ENCODE measurements at places on chromosomes 1 and 21.

- no peak for DNase-seq
Measured at GRCh38 chr1:164953815-164954214, 394.8 kb downstream of the PBX1 start.

- no peak for DNase-seq
Measured at GRCh38 chr1:108208724-108209446, 8.7 kb upstream of the SLC25A24 start.

DNA sequence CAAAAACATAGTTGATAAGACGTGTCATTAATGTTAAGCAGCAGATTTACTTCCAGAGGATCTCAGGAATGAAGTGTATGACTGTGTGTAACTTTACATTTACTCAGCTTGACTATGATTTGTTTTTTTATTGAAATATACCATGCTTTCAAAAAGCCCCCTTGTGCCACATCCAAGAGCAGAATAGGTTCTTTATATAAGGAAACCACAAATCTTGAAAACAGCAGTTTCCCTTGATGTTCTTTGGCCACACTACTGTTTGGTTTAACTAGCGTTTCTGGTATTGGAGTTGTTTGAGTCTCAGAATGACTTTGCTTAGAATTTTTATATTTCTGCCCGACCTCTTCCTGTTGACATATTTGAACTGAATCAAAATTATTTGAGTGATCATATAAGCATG is 25.0 kb downstream of the LRRC8C start:
- no peak for DNase-seq

DNA sequence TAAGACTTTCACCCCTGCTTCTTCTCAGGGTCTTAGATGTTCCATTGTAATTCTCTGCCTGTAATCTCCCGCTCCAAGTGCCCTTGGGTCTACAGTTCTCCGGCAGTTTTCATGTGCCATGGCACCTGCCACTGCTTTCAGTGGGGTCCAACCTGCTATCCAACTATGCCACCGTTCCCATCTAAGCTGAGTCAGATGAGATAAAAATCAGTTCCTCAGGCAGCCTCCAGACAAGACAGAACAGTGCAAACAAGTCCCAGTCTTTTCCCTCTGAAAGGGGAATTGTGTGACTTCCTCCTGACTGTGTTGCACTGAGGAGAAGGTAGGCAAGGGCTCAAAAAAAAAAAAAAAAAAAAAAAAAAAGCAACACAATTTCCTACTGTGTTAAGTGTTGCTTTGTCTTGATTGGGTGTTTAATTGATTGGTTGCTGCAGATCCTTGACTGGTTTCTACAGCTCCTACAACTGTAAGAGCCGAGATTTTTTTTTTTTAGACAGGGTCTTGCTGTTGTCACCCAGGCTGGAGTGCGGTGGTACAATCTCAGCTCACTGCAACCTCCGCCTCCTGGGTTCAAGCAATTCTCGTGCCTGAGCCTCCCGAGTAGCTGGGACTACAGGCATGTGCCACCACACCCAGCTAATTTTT is 50.7 kb downstream of the EBNA1BP2 start:
- no peak for DNase-seq

- no peak for DNase-seq
Measured at GRCh38 chr1:166933633-166934032, 41.7 kb downstream of the ILDR2 start.

GRCh38 chr21:36552434-36552785 is 72.5 kb upstream of the CLDN14 start:
- DNase-seq: no peak

DNA sequence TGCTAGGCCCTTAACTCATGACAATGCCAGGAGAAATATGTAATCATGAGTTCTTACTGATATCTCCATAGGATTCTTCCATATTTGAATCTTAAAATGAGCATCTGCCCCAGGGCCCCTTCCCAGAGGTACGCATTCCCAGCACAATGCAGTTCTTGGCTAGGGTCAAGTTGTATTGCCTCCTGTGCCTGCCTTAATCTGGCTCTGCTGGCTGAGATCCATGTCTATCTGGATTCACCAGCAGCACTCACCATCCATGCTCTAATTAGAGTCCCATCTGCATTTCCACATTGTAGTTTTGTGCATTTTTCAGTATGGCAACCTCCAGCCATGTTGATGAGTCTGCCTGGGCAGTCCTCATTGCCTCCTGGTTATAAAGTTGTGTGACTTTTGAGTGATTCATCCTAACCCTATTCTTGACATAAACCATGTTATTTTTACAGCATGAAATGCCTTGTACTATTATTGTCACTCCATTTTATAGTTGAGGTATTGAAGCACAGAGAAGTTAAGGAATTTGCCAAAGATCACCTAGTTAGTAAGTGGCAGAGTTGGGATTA is 55.9 kb downstream of the CAMSAP2 start:
- DNase-seq: no peak

DNA sequence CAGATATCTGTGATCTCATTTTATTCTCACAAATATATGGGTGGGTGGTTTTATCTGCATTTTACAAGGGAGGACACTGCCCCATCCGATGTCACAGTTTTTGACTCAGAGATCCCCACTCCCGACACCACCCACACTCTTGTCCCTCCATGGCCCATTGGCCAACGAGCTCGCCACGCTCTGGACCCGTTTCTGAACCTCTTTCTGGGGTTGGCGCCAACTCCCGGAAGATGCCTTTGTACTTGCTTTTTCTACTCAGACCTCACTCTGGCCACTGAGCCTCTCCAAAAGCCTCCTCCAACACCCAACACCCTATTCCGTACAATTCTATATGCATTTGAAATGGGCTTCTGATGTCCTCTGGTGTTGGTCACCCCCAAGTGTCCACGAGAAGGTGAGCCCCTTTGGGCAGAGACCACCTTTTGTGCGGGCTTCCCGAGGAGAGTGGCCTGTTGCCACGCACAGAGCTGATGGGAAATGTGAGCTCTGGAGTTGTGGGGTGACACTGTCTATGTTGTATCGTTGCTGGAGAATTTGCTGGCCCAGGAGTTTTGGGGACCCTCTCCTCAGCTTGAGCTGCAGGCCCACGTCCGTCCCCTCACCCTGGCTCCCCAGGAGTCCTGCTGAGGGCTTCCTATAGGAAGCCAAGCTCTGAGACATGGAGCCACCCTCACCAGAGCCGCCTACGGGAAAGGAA is 366.9 kb upstream of the VAMP3 start:
- no peak for DNase-seq

- peak; percentile 61 for DNase-seq
Measured at GRCh38 chr1:88180449-88181108, 503.5 kb upstream of the PKN2 start.

GRCh38 chr1:247962911-247963588 is 2.0 kb upstream of the OR2AK2 start:
- no peak for DNase-seq

DNA sequence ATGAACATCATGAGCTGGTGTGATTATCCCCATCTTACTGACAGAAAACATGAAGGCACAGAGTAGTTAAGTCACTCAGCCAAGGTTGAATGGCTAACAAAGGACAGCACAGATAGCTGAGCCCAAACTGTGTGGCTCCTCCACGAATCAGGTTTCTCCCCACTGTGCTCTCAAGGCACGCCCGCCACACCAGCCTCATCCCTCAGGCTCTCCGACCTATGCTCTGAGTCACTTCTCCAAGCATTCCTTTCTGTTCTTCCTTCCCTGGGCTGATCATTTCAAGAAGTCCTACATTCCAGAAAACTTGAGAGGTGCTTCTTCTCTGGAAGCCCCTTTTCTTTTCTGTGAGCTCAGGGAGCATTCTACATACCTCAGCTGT is 25.3 kb upstream of the SDC3 start:
- DNase-seq: no peak

DNA sequence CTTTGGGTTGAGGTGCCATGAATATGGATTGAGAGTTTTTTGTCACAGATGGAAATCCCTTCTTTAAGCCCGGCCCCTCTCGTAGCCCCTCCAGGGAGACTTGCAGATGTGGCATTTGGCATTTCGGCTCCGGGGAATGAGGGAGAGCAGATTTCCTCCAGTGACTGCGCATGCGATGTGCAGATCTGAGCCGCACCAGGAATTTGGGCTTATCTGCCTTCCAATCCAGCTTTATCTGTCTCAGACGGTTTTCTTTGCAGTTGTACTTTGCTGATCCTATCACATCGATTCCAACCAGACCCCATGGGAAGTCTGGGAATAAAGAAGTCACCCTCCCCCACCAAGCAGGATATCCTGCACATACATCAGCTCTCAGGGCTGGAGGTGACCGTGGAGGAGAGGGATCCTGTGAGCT is 11.7 kb downstream of the KIF26B start:
- no peak for DNase-seq

DNA sequence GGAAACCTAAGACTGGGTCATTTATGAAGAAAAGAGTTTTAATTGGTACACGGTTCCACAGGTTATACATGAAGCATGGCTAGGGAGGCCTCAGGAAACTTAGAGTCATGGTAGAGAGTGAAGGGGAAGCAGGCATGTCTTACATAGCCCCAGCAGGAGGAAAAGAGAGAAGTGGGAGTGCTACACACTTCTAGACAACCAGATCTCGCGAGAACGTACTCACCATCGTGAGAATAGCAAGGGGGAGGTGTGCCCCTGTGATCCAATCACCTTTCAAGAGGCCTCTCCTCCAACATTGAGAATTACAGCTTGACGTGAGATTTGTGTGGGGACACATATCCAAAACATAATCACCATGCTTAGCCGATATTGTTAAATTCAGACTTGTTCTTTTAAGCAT is 62.8 kb downstream of the DYRK1A start:
- DNase-seq: no peak

GRCh38 chr21:41977034-41977950 is 23.5 kb upstream of the C2CD2 start:
- DNase-seq: no peak

DNA sequence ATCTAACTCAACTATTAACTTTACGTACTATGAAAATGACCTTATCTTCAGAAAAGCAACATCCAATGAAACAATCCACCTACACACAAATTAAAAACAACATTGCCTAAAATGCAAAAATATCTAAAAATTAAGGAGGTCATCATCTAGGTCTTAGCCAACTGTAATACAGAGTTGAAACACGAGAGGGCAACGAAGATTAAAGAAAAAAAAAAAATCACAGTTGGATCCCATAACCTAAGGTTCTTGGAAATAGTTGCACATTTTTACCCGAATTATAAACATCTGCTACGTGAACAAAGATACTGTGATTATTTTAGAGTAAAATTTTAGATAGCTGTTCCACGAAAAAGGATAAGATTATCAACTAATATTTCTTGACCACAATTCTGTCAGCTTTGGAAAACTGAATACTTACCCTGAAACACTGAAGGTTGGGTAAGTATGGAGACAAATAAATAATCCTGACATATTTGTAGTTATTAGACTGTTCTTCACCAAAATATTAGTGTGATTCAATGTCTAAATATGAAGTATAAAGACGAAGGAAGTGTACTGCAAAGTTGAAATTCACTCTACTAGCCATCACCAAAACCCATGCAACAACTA is 88.0 kb upstream of the AK4 start:
- peak; percentile 25 for DNase-seq

- no peak for DNase-seq
Measured at GRCh38 chr1:210125143-210125542, 107.5 kb upstream of the SERTAD4 start.

- no peak for DNase-seq
Measured at GRCh38 chr1:228337711-228338520, 68.7 kb downstream of the TRIM11 start.

GRCh38 chr21:27021801-27022200 is 54.9 kb upstream of the ADAMTS5 start:
- DNase-seq: no peak

GRCh38 chr1:159113596-159114433 is 37.2 kb upstream of the AIM2 start:
- no peak for DNase-seq

GRCh38 chr1:88685259-88685620 is 1.2 kb downstream of the PKN2 start:
- no peak for DNase-seq

GRCh38 chr21:35507181-35507759 is 458.2 kb upstream of the RUNX1 start:
- DNase-seq: no peak

- DNase-seq: no peak
Measured at GRCh38 chr1:229186373-229187056, 84.4 kb upstream of the RAB4A start.

DNA sequence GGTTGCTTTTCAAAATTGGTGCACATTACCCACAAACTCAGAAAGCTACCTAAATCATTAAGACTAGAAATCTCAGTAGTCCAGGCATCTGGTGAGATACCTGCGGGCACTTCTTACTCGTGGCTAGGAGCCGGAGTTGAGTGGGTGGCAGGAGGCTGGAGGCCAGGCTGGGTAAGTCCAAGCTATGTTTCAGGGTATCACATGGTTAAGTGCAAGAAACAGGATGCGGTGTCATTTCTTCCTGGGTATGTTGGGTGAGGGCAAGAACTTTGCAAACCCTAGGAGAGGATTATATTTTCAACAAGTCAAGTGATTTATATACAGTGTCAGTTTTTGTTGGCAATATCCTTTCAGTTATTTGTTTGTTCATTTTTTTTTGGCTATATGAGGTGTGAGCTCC is 41.0 kb downstream of the VANGL1 start:
- no peak for DNase-seq

- DNase-seq: no peak
Measured at GRCh38 chr1:97814121-97814520, 106.7 kb downstream of the DPYD start.

DNA sequence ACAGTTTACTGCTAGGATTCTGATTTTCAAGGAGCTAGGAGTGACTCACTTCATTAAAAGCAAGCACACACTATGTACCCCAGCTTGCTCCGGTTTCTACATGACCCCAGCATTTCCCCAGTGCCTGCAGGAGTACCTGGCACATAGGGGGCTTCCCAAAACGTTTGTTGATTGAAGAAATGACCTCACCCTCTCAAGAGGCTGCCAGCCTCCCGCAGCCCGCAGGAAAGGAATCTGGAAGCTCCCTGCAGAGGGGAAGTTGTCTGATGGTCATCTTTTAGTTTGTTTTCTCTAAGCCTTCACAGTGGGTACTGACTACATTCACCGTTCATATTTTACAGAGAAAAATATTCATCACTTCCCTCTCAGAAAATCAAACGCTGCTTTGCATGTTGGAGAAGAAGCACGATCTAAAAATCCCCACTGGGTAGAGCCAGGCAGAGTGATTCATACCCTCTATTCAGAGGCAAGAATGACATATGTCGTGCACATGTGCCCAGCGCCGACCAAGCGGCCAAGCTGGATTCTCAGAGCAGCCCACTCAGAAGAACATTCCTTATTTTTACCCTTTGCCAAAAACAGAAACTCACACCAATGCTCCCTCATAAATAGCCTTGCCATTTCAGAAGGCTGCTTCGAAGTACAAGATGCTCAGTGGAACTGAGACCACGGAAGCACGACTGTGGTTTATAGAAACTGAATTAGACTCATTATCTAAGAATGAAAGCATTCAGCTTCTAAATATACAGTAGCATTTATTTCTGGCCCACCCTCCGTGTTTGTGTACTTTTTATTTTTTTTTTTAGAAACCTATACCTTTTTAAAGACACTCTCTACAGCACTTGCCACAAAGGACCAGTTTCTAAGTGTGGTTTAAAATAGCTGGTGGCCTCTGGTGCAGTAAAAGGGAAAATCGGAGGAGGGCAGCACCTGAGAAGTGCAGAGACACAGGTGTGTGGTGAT is 143.2 kb downstream of the MIS18A start:
- DNase-seq: no peak

GRCh38 chr1:1421907-1422464 is 910 bp upstream of the ANKRD65 start:
- no peak for DNase-seq

GRCh38 chr1:45370575-45370974 is 30.3 kb upstream of the MUTYH start:
- DNase-seq: no peak

- no peak for DNase-seq
Measured at GRCh38 chr21:31339721-31340120, 4.3 kb downstream of the TIAM1 start.

GRCh38 chr1:26627954-26628353 is 67.9 kb upstream of the ARID1A start:
- DNase-seq: peak; percentile 61
